Occipital lobe (tissue), 3 donors: ENCODE measurements at places on chromosomes 6 and 20.

DNA sequence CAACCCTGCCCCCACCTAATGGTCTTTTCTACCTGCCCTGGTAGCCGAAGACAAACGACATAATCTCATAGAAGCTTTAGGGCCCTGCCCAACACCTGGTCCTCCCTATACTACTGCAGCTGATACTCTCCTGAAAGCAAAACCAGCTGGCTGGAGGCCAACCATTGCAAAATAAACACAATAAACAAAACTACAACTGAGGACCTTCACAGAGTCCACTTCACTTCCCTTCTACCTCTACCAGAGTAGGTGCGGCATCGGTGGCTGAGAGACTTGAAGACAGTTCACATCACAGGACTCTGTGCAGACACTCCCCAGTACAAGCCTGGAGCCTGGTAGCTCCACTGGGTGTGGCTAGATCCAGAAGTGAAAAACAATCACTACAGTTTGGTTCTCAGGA is 476.2 kb downstream of the MMUT start:
- DNase-seq: no peak

GRCh38 chr6:16800942-16801341 is 39.7 kb upstream of the ATXN1 start:
- no peak for DNase-seq

- DNase-seq: no peak
These were observed 4.2 kb downstream of the UBE2J1 start for GRCh38 chr6:89348372-89348771.

DNA sequence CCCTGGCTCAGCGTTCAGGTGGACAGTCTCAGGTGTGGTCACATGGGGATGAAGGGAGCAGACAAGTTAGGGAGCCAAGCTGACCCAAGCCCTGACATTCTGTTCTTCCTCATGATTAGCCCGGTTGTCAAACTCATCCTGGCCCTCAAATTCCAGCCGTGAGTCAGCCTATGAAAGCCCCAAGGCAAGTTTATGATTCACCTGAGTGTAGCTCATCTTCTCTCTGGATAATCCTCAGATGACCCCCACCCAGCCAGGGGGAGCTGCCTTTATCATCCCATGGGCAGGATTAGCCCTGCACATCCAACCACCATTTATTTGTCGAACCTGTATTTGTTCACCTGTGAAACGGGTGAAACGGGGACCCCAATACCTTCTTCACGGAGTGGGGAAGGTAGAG is 161.9 kb downstream of the DHX35 start:
- DNase-seq: no peak

- no peak for DNase-seq
These were observed 15.3 kb downstream of the ZBTB46 start for GRCh38 chr20:63815615-63816253.

- DNase-seq: no peak
These were observed 6.5 kb downstream of the RIPOR2 start for GRCh38 chr6:24929242-24929641.

- no peak for DNase-seq
These were observed 36.2 kb upstream of the CCDC167 start for GRCh38 chr6:37535759-37536490.

DNA sequence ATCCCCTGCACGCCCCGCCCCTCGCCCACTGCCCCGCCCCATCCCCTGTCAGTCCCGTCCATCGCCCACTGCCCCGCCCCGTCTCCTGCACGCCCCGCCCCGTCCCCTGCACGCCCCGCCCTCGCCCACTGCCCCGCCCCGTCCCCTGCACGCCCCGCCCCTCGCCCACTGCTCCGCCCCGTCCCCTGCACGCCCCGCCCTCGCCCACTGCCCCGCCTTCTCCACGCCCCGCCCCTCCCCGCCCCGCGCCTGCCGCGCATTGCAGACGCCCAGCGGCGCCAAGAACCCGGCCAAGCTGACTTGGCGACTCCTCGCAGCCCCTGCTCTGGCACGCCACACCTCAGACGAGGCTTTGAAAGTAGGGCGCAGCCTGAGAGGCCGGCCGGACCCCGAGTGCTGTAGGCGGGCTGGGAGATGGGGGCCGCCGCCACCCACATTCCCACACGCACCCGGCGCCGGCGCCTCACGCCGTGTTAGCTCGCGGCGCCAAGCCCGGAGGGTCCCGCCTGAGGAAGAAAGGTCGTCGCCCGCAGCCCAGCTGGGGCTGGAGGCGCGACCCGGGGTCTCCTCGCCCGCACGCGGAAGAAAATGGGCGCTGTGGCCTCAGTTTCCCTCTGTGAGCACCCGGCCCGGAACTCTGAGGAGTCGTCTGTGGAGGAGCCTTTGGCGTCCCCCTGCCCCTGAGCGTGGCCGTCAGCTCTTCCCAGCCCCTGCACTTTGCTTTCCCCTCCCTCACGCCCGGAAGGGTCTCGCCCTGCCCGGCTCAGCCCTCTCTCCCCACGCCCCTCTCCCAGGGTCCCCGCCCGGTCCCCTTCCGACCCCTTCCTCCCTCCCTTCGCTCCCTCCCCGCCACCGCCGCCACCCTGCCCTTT is at the start of gene RAD21L1:
Gene RAD21L1 (plus strand): TSS at position 262 of the 872 bp plus-strand sequence. CDS start 2,410 bp downstream, outside the sequence.
- peak; percentile 76 for DNase-seq

GRCh38 chr20:54981175-54981574 is 505.8 kb downstream of the DOK5 start:
- no peak for DNase-seq

DNA sequence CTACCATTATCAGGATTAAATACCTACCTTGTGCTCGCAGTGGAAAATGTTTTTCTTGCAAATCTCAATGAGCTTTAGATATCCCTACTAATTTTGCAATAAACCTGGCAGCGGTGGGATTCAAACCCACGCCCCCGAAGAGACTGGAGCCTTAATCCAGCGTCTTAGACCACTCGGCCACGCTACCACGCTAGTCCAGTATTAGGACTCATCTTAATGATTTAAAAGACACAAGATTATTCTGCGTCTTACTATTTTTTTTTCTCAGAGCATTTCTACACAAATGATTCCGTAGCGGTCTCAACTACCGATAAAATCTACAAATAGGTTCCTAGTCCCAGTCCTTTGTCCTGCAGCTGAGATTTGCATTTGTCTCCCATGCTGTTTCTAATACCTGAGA is 35.2 kb upstream of the ZSCAN23 start:
- no peak for DNase-seq

- no peak for DNase-seq
These were observed 70.1 kb upstream of the CNKSR3 start for GRCh38 chr6:154580397-154581135.

GRCh38 chr6:113620386-113620785 is 236.8 kb upstream of the MARCKS start:
- no peak for DNase-seq

GRCh38 chr6:37653933-37654565 is 43.6 kb downstream of the MDGA1 start:
- no peak for DNase-seq

DNA sequence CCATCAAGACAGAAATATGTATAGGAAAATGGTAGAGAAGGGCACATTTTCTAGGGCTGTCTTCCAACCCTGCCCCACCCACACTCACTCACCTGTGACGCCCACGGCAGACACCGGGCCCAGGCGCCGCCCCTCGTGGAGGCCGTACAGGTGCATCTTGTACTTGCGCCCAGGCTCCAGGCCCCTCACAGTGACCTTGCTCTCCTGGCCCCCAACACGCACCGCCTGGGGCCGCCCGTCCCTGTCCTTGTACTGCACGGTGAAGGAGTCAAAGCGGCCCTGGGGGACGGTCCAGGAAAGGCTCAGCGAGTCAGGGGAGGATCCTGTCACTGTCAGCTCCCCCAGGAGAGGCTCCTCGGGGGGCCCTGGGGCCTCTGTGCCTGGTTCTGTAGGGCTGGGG is 19.8 kb downstream of the CYP21A2 start:
- no peak for DNase-seq

DNA sequence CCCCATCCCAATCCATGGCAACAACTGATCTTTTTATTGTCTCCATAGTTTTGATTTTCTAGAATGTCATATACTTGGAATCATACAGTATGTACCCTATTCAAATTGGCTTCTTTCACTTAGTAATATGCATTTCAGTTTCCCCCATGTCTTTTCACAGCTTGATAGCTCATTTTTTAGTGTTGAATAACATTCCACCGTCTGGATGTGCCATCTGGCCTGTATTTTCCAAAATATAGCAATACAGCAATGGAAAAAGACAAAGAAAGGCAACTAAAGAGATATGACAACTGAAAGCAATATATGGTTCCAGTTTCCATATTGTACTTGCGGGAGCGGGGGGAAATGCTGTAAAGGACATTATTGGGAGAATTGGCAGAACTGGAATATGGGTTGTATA is 166.4 kb upstream of the NT5E start:
- no peak for DNase-seq

DNA sequence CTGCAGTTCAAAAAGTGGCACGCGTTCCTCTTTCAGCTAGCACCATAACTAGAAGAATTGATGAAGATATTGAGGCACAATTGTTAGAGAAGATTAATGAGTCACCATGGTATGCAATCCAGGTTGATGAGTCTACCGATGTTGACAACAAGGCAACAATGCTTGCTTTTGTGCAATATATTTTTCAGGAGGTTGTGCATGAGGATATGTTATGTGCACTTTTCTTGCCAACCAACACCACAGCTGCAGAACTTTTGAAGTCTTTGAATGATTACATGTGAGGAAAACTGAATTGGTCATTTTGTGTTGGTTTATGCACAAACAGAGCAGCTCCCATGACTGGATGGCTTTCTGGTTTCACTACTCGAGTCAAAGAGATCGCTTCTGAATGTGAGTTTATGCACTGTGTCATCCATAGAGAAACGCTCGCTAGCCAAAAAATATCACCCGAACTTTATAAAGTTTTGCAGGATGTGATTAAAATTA is 129.3 kb upstream of the SLC24A3 start:
- DNase-seq: no peak

DNA sequence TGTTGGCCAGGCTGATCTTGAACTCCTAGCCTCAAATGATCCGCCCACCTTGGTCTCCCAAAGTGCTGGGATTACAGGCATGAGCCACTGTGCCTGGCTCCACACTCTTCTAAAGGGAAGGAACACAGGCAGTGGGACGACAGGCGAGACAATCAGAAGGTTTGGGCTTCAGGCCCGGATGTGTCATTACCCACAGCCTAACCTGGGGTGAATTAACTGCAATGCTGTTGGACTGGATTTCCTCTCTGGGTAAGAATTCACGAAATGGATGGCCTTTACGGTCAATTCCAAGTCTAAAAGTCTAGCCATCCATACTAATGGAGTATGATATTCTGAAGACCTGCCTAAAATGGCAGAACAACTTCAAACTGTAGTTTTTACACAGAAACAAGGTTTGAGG is 83.7 kb upstream of the CCDC28A start:
- peak; percentile 1 for DNase-seq

DNA sequence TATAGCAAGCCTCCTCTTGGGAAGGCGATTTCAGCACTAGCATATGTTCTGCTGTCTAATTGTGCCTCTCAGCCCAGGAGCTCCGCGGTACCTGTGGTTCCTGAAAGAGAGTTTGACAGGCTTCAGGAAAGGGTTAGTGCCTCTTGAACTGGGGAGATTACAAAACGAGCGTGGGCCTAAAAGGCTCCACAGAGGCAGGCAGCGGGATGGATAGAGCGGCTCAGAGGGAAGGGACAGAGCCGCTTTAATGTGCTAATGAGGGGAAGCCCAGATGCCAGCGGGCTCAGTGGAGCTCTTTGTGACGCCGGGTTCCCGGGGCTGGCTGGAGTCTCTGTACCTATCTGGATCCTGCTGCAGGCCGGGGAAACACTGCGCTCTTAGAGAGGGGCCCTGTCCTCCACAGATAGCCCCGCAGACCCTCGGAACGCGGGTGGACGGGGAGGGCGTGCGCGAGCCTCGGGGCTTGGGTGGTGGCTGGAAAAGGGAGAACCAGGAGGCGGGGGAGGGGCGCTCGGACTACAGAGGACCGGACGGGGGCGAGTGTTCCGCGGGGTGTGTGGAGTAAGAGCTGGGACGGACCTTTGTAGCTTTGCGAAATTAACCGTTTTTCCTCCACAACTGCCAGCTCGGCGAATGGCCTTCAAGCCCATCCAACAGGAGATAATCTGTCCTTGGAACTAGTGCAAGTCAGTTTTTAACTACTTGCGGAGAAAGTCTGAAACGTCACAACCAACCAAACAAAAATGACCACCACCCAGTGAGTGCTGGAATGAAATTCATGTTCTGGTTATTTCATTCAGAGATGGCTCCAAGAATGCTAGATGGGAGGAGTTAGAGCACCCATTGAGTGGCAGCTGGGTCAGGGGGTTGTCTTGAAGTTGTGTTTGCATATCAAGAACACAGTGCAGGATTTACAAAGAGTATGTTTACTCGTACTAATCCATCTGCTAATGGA is 13.0 kb downstream of the SLC35F1 start:
- peak; percentile 57 for DNase-seq

- DNase-seq: no peak
These were observed 191.3 kb upstream of the ARID1B start for GRCh38 chr6:156585859-156586258.

GRCh38 chr6:111294374-111294967 is 188.5 kb downstream of the REV3L start:
- DNase-seq: no peak

DNA sequence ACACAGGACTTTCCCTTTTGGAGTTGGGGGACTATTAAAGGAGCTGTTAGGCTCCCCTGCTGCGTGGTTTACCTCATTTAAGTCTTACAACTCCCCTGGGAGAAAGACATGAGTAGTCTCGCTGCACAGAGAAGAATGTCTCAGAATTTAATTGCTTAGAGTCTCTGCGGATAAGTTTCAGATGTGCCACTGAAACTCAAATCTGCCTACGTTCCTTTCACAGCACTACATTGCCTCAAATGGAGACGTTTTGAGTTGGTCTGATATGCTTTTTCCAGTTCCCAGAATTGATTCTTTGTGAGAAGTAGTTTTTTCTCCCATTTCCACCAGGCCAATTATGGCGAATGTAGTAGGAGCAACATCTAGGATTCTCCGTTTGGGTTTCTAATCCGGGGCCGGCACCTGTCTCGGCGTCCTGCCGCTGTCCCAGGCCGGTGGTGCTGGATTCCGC is 532 bp upstream of the SLC35F1 start:
- no peak for DNase-seq

- no peak for DNase-seq
These were observed 106.4 kb upstream of the SGK1 start for GRCh38 chr6:134424165-134424797.

DNA sequence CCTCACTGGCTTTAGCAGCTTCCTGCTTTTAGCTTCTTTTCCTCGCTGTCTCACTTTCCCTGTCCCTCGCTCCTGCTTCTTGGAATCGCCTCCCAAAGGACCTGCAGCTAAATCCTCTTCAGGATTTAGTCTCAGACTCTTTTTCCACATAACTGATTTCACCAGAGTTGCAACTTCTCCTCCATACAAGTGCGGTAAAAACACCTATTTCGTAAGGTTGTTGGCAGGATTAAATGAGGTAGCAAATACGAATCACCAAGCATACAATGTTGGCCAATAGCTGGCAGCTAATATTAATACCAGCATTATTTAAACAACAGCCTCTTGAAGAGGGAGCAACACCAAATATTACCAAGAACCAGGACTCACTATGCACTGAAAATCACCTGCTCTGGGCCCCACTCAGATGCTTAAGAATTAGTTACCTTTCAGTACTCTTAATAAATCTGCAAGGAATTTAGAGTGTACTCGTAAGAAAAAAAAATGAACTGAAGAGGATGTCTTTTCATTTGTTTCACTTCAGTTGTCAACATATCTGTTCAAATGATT is 123.0 kb downstream of the DTNBP1 start:
- no peak for DNase-seq
